ENCODE measurements at places on chromosomes 2 and 18.

DNA sequence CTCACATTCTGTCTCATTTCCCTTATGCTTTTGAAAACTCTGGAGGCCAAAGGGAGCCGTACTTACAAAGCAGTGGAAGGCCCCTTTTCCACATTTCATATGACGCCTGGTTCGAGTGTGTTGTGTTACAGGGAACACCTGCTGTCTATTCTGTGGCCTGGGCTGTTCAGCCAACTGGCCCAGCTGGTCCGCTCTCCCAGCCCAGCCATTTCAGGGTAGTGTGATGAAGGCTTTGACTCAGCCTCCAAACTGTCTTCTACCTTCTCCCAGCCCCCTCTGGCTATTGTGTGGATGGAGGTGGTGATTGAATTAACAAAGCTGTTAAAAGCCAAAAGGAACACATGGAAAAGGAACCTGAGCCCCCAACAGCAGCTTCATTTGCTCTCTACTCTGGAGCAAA lies 233.8 kb downstream of the ICOS start:
- no peak for DNase-seq

DNA sequence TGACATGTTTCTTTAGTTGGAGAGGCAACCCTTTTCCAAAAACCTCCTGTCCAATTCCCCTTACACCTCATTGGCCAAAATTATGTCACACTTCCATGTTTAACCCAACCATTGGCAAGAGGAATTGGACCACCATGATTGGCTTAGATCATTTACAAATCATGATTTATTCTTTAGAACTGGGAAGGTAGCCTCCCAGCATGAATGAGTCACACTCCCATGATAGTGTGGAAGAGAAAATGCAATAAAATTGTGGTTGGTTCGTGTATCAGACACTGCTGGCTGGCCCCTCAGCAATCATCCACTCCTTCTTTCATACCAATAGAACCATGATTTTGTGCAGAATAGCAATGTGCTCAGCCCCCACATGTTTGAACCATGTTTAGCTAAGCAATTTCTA lies 156.6 kb upstream of the ACVR2A start:
- no peak for DNase-seq

GRCh38 chr2:70738159-70738558 lies 29.8 kb downstream of the ADD2 start:
- no peak for DNase-seq

GRCh38 chr2:216606551-216607276 lies 26.5 kb upstream of the IGFBP2 start:
- DNase-seq = no peak

DNA sequence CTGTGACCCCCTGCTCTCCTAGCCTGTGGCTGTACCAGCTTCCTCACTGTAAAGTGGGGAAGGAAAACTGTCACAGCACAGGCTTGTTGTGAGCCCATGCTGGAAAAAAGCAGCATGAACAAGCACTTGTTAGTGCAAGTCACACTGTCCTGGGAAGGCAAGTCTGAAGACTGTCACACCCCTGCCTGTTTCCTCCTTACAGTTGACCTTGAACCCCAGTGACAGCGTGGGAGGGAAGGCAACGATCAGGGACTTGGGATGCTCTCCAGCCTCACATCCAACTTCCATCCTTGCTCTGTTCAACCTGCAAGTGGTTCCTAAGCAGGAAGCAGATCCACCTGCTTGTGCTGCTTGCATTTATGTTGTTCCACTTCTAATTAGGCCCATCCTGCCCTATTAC lies 311.3 kb upstream of the KLHL29 start:
- DNase-seq = no peak

GRCh38 chr2:10489842-10490555 lies 41.9 kb upstream of the ODC1 start:
- no peak for DNase-seq

DNA sequence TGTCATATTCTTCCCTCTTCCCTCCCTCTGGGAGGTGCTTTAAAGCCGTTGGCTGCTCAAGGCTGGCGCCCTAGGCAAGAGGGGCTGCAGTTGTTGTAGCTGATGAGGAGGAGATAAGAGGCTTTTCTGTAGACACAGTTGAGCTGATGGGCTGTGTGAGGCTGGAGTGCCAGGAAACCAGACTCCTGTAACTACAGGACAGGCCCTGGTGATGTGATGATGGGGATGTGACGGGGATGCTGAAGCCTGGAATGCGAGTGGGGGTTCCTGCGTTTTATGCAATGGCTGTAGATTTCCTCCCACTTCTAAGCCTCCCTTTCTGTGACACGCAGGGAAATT lies 5.7 kb upstream of the EFR3B start:
- DNase-seq = no peak

DNA sequence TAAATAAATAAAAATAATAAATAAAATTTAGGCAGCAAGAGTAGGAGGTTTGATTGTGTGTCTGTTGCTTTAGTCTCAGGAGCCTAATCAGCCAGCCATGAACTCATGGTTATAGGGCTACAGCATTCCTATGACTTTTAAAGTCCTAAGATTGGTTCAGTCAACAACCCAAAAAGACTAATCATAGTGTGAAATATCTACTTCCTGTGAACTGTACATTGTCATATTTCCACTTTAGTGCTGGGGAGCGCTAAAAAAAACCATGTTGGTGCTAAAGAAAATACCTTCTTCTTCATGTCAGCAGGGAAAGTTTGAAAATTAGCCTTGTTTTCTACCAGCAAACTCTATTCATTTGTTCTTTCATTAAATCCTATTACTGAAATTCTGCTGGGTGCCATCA lies 521.6 kb downstream of the RNF144A start:
- no peak for DNase-seq

- no peak for DNase-seq
These were observed 55.5 kb upstream of the ACVR2A start for GRCh38 chr2:147789287-147789686.

DNA sequence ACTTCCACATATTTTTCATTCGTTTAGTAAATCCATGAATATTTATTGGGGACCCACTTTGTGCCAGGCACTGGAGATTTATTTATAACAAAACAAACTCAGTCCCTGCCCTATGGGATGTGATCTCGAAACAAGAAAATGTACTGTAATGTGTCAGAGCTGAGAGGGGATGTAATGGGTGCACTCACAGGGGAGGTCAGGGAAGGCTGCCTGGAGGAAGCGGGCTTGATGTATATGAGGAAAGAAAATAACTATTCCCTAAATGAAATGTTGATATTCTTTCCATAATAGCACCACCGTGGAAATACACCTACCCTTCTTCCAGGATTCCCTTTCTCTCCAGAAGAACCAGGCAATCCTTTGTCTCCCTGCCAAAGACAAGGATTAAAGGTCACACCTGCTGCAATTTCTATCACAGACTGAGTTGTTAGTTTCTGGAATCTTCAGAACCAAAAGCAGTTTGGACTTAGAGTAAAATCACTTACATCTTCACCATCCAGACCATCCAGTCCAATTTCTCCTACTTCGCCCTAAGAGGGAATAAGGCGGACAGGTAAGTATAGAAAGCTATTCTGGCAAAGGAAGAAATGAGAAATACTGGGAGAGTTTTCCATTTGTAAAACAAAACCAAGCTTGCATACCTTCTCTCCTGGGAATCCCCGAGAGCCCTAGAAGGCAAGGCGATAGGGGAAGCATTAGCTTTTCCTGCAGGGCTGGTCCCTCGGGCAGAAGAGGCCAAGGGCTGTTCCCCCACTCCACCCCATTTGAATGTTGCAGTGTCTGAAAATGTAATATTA lies 55.0 kb downstream of the COL6A3 start:
- no peak for DNase-seq

DNA sequence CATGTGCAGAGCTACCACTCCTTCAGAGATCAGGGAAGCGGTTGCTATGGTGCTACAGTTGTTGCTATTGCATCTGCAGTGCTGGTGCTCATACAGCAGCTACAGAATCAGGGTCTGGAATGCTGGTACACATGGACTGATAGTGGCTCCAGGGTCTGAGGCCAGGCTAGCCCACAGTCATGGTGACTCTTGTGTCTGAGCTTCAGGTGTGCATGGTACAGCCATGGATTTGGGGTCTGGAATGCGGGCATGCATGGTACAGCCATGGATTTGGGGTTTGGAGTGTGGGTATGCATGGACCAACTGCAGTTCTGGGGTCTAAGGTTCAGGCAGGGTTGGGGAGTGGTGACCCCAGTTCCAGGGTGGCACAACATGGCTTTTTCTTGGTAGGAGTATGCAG lies 185.2 kb downstream of the SLC4A3 start:
- DNase-seq = no peak

DNA sequence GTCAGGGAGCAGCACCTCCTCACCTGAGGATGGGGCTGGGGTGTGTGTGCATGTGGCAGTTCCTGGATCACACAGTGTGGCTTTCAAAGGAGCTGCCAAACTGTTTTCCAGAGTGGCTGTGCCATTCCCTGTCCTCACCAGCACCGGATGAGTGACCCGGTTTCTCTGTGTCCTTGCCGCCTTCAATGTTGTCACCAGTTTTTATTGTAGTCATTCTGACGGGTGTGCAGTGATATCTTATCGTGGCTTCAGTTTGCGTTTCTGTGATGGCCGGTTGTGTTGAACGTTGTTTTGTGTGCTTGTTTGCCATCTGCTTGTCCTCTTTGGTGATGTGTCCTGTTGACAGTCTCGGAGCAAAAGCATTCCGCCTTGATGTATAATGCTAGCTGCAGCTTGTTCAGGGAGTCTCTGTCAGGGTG lies 108.9 kb downstream of the ATP9B start:
- DNase-seq = no peak

DNA sequence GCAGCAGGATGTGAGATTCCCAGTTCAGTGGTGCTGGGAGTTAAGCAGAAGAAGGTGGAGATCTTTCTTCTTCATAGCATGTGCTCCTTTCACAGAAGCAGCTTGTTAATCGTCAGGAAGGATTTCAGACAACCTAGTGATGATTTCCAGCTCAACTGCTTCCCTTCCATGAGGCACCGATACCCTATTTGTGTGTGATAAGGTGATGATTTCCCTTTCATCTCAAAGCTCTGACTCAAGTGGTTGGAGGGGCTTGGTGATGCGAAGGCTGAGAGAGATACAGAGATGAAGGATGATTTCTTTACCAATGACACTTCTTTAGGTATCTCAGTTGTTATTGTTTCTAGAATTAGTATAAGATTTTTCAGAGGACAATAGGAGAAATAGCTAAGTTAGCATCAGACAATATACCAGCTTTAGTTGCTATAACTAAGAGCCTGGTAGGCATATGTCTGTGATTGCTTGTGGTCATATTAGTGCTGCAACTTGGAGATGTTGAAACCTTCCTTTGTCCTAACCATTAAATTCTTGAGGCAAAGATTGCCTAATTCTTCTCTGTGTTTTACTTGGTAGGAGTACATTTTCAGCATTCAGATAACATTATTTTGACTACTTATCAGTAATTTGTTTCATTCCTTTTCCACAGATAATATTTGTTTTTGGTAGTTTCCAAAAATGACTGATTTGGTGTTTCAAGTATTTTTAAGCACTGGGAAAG lies 111.3 kb downstream of the PLCL1 start:
- DNase-seq = peak; percentile 5

DNA sequence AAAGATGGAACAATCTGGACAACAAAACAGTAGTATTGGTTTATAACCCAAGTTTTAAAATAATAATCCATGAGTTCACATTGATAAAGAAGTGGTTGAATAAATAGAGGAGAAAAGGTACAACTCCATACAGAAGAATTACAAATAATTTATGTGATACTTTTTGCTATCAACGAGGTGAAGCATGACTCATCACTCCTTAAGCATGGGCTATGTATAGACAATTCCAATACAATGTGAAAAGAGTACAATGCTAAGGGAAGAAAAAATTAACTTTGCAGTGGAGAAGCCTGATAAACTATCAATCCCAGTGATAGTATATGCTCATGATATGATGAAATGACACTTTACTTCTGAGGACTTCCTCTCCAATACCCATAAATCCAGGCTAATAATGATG lies 312.9 kb downstream of the GULP1 start:
- DNase-seq = no peak

DNA sequence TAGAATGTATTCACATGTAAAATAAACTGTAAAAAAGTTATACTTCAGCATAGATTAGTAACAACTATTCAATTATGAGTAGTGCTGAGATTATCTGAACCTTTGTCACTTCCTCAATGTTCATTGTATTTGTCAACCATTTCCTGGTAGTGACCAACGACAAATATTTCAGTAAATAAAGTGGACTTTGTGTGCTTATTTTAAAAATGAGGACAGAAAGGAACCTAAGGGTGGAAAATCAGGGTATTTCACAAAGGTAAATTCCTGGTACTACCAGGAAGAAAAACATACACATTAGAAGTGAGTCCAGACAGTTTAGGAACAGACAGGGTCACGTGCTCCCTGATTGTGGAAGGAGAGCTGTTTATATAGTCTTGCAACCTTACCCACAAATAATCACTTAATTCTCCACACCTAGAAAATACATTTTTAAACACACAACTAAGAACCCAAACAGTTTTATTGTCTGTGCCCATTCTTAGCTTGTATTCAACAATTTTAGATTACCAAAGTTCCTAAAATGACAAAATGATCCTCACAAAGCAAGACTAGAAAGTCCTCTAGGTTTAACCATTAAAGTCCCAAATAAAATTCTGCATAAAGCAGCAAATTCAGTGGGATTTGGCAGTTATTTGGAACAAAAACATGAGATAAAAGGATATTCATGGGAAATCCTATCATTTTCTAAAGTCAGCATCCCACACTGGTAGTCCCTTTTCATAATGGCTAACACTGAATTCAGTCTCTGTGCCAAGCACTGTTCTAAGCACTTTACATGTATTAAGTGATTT lies 28.2 kb downstream of the PELI1 start:
- DNase-seq = no peak

GRCh38 chr2:39202639-39203369 lies 41.0 kb downstream of the CDKL4 start:
- no peak for DNase-seq

GRCh38 chr2:108635630-108636354 lies 83.5 kb upstream of the RANBP2 start:
- DNase-seq = no peak

- no peak for DNase-seq
These were observed 205.8 kb downstream of the ANAPC1 start for GRCh38 chr2:111678161-111678560.

DNA sequence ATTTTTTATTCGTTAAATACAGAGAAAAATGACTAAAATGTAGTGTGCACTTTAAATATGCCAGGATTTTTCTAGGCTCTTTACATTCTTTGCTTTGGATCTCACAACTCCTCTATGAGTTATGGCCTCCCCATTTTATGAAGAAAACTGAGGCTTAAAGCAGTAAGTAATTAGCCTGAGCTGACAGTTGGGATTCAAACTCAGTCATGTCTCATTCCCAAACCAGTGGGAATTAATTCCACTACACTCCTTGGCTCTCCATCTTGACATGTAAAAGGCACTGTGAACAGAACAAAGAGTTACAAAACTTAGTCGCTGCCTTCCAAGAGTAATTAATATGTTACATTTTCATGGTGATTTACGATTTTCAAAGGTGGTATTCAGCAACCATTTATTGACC lies 351.9 kb downstream of the SATB2 start:
- DNase-seq = no peak

GRCh38 chr2:190853531-190854383 lies 26.9 kb upstream of the GLS start:
- DNase-seq = no peak

Data from fibroblast of the conjunctiva (primary cell).